ENCODE measurements at places on chromosomes 13 and 19.

DNA sequence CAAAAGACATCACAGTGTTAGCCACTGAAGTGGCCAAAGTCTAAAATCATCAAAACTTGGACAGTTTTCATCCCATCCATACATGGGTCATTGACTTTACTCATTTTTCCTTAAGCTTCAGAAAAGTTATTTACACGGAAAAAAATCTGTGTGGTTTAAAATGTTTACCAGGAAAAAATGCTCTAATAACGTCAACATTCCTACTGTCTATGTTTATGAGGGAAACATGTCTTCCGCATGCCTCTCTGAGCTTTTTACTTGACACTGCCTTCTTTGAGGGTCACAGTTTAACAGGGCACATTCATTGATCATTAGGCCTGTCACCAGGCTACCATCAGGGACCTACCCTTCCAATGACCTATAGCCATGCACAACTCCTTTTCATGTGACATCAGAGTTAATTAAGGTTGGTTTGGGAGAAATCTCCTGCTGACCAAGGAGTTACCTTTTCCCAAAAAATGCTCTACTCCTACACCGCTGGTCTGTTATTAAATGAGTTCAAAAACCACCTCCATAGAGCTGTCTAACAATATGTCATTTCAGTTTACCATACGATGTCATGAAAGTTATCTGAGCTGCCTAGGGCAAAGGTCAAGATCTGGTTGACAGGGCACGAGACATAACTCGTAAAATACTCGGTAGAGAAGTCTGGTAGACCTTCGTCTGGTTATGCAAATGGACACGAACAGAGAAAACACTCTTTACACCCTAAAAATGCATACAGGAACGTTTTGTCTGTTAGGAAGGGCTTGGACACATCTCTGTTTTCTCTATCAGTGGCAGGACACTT lies 17.8 kb downstream of the FLT1 start:
- no peak for DNase-seq

DNA sequence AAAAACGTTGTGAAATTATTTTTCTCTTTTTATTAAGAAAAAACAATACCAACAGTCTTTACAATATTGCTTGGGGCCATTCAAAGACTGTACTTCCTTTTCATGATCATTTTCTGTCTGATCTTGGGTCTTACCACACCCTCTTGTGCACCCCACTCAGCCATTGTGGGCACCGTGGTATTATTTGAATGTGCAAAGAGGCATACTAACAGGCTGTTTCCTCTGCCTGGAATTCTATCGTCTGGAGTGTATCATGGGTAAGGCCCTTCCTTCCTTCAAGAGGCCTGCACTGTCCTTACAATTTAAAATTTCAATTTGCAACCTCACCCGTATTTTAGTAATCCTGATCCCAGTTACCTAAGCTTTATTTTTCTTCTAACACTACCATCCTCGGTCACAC lies 76.5 kb downstream of the FGF14 start:
- no peak for DNase-seq

DNA sequence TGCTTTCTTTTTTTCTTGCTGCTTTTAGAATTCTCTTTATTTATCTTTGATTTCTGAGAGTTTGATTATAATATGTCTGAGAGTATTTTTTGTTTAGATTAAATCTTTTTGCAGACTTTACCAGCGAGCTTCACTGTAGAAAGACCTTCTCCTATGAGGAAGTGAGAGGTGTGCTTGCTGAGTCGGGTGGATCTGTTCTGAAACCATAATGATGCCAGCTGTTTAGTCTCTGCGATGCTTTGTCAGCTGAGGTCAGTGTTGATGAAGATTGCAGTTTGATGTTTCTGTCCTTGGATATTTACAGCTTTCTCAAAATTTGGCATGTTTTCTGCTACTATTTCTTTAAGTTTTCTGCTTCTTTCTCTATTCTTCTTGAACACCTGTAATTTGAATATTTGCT lies 309.1 kb upstream of the SLITRK6 start:
- DNase-seq: no peak

DNA sequence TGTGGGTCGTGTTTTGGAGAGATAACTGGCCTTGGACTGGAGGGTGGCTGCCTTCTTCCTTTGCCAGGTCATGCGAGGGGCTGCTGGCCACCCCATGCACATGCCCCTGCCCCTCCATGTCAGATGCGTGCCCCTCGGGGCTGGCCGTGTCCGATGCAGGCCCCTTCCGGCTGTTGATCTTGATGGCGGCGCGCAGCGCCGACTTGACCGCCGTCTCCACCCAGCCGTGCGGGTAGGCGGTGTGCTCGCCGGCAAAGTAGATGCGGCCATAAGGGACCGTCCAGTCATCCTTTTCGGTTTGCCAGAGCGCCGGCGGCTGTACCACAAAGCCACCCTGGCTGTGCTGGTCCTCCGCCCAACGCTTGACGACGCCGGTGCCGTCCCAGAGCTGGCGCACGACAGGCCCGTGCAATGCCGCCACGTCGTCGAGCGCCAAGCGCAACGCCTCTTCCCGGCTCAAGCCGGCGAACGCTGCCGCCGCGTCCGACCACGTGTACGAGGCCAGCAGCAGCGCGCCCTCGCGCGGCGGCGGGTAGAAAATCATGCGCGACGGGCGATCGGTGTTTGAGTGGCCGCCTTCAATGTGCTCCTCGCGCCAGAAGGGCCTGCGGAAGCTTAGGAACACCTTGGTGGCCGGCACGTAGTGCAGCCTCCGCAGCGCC lies 6.9 kb downstream of the IL4I1 start:
- DNase-seq: peak; percentile 63

DNA sequence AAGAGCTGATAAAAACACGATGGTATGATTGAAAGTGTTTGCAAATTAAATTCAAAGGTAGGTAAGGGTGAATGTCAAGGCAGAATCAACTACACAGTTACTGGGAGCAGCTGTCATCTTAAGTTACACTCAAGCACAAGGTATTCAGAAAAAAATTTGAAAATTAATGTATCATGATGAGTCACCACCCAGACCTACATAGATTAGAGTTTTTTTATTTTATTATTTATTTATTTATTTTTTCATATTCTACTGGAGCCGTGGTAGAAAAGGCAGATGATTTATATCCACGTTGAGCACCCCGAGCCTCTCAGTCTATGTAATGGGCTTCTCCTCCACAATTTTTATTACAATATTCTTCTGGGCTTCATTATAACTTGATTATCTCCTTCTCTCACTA lies 728.9 kb upstream of the ARGLU1 start:
- no peak for DNase-seq

- no peak for DNase-seq
Measured at GRCh38 chr13:98749501-98749900, 3.0 kb downstream of the SLC15A1 start.

- DNase-seq: no peak
Measured at GRCh38 chr19:57334191-57334590, 13.9 kb downstream of the ZNF543 start.

DNA sequence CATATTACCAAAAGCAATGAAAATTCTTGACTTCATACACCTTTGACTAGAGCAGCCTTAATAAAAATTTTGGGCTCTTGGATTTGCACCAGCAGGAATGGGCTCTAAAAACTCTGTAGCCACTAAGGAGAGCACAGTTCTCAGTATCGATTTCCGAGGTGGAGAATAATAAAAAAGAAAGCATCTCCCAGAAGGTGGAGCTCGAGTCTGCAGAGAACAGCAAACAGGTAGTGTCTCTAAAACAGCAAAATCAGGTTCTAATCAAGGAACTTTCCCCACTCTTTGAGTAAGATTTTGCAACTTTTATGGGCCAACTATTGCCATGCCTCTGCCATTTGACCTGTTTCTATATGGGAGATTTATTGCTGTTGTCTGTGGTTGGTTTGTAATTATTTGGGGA lies 258.7 kb upstream of the GPC6 start:
- no peak for DNase-seq

- DNase-seq: no peak
Measured at GRCh38 chr13:27295096-27295495, 24.5 kb downstream of the RASL11A start.

DNA sequence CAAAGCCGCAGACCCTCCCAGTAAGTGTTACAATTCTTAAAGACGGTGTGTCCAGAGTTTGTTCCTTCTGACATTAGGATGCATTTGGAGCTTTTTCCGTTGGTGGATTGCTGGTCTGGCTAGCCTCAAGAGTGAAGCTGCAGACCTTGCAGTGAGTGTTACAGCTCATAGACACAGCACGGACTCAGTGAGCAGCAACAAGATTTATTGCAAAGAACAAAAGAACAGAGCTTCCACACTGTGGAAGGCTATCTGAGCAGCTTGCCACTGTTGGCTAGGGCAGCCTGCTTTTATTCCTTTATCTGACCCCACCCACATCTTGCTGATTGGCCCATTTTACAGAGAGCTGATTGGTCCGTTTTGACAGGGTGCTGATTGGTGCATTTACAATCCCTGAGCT lies 242.8 kb upstream of the SGCG start:
- DNase-seq: no peak

GRCh38 chr19:10553943-10554381 lies 10.3 kb downstream of the ATG4D start:
- DNase-seq: peak; percentile 28

- peak; percentile 59 for DNase-seq
Measured at GRCh38 chr19:55353803-55354697, 469 bp downstream of the COX6B2 start.

DNA sequence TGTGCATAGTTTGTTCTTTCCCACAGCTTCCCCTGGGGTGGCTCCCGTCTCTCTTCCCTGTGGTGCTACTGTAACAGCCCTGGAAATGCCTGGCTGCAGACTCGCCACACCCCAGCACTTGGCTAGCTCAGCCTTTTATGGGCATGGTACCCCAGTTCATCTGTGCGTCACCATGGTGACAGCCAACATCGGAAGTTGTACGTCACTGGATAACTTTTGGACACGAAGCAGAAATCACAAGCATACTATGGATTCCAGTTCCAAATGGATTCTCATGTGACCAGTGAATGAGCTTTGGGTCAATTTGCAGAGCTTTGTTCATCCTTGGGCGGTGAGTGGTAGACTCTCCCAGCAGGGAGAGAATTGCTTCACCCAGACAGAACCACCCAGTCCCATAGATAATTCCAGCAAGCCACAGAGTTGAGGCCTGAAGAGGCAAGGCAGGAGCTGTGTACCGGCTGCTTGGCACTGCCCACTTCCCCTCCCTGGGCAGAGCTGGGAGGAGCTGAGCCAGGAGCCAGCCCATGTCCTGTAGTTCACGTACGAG lies 54.4 kb downstream of the COL4A2 start:
- no peak for DNase-seq

- peak; percentile 95 for DNase-seq
Measured at GRCh38 chr19:8513687-8514504, at the start of gene ZNF414. TSS of gene ZNF414 (minus strand) at chr19:8514167. CDS start at chr19:8514046, 121 bp downstream.

- DNase-seq: peak; percentile 85
Measured at GRCh38 chr13:114148521-114148855, 16.1 kb upstream of the RASA3 start.

GRCh38 chr19:29777781-29778309 lies 33.9 kb upstream of the CCNE1 start:
- no peak for DNase-seq

DNA sequence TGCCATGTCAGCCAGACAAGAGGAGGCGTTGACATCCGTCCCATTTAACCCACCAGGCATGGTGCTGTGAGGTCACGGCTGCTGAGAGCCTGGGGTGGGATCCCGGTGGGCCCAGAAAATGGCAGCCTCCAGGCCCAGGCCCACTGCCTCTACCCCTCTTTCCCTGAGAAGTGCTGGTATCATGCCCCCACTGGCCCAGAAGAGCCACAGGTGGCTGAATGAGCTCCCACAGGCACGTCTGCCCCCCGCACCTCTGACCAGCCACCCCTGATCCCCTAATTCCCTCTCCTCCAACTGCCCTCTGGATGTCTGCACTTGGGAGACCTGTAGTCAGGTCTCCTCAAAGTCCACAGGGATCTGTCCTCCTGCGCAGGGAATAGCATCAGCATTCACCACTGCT lies 37.3 kb upstream of the KCTD15 start:
- no peak for DNase-seq

- DNase-seq: no peak
Measured at GRCh38 chr13:32585550-32586079, 637 bp upstream of the PDS5B start.

DNA sequence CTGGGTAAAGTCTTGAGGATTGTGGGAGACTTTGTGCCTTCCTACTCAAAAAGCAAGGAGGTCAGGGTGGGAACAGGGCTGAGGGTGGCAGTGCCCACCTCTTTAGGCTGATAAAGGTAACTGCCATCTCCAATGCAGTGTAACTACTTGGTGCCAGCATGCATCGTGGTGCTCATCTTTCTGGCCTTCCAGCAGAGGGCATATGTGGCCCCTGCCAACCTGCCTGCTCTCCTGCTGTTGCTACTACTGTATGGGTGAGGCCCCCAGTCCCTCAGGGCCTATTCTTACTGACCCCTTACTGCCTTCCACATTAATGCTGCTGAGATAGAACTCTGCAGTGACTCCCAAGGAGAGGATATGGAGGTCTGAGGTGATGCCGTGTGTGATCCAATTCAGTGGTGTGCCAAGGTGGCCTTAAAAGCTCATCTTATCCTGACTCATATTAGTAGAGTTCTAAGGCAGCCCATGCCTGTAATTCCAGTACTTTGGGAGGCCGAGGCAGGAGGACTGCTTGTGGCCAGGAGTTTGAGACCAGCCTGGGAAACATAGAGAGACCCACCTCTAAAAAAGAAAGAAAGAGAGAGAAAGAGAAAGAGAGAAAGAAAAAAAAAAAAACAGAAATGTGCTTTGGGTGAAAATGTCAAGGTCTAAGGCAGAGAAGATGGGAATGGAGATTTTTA lies 9.7 kb upstream of the ARHGAP45 start:
- no peak for DNase-seq

- no peak for DNase-seq
Measured at GRCh38 chr19:48907671-48908070, 7.6 kb downstream of the NUCB1 start.

DNA sequence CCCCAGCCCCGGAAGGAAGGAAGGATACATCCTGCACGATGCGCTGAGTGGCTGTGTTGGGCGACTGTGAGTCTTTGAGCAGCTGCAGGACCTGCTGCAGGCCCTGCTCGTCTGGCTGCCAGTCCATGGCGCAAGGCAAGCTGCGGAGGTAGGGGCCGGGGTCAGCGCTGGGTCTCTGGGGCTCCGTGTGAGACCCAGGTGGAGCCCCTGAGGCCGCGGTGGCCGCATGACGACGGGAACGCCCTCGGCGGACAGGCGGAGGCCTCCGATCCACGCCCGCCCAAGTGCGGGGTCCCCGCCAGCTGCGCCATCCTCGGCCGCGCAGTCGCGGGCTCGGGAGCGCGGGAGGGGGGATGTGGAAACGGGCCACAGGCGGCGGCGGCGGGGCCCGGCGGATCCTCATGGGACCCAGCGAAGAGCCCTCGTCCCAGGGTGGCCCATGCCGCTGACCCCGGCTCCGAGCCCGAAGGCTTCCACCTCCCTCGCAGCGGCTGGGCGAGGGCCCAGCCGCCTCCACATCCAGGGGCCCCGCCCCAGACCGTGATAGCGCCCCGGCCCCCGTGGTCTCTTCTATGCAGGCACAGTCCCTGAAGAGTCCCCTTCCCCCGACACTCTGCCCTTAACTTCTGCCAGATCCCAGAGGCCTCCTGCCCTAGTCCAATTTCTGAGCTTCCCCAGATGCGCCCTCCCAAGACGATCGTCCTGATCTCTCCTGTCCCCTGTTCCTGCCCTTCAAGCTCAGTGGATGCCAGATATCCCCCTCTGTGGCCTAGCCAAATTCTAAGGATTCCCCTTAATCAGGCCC lies 2.7 kb downstream of the TNPO2 start:
- DNase-seq: no peak

- no peak for DNase-seq
Measured at GRCh38 chr13:90562443-90562842, 785.0 kb upstream of the MIR17HG start.

- no peak for DNase-seq
Measured at GRCh38 chr19:12628040-12629022, 17.6 kb downstream of the ZNF791 start.

- DNase-seq: no peak
Measured at GRCh38 chr19:38848299-38849146, 1.3 kb downstream of the HNRNPL start.

GRCh38 chr13:24678151-24678550 lies 2.1 kb upstream of the ATP12A start:
- no peak for DNase-seq
